ENCODE measurements at places on chromosomes 1 and 21. TPM values are rescaled to one million over a fixed set of nuclear protein-coding genes. Genes with fewer than 3 reads are reported as not detected.

- DNase-seq, result no peak
Measured at GRCh38 chr1:242139442-242139841, 140.5 kb upstream of the MAP1LC3C start.

DNA sequence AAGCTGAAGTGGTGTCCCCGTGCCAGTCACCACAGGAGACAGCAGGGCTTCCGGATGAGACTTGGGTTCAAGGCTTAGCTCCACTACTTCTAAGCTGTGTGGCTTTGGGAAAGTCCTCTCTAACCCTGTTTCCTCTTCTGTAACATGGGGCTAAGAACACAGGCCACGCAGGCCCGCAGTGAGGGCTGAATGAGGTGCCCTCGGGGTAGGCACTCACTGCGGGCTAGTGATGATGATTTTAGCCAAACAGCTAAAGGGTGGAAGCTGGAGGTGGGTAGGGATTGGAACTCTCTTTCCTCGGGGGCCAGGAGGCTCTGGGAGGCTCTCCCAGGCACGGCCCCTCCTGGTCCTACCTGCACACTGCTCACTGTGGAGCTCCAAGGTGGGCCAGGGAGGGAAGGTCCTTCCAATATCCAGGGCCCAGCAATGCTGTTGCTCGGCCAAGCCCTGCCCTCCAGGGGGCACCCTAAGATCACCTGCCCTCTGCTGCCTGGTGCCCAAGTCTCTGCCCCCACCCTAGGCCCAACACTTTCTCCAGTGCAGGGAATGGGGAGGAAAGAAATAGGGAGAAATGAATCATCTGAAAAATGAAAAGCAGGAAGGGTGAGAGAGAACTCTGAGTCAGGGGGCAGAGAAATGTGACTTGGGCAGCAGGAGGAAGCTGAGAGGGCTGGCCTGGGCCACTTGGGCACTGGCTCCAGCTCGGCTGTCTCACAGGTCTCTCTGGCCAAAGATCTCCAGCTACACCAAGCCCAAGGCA is 19.2 kb upstream of the EVA1B start:
- no peak for DNase-seq

DNA sequence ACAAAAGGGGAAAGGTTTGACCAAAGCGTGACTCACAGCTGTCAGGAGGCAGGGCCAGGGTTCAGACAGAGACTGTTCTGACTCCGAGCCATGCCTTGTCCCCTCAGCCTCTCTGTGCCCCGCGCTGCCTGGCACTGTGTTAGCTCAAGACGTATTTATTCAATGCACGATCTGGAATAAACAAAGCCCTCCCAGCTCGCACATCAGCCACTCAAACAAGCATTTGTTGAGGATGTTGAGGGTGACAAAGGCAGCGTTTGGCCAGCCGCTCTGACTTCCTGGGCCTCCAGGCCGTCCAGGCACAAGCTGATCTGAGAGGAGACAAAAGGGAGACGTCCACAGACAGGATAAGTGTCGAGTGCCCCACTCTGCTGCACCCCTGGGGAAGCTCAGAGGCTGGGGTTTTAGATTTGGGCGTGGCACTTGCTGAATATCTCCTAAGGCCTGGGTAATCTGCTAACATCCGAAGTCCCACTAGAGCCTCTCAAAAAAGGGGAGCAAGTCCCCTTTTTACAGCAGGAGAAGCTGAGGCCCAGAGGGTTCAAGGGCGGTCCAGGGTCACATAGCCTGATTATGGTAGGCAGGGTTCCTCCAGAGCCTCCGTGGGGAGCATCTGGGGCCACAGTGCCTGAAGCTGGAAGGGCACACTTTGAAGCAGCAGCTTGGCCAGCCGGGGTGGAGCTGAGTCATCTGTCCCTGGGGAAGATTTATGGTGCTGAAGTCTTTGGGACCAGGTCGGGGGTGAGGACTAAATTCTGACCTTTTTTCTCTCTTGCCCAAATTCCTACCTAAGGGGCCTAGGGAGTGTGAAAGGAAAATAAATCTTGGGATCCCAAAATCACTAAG is 95.9 kb downstream of the SPSB1 start:
- DNase-seq, result no peak

DNA sequence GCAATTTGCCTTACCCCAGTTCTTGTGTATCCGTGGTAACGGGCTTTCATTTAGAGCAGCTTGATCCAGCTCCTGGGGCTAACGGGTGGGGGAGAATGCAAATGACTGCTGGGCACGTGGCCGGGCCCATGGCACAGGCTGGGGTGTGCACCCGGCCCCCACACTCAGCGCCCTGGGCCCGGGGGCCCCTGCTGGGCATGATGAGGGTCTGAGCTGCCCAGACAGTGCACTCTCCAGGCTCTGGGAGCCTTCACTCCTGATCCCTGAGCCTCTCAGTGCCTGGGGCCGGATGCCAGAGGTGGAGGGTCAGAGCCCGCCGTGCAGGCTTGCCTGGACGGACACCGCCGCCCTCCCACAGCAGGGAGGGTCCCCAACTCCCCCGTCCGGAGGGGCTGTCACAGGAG is 20.1 kb upstream of the PEX10 start:
- DNase-seq, result no peak

- no peak for DNase-seq
Measured at GRCh38 chr1:109642626-109643025, 13.3 kb upstream of the GSTM4 start.

The LMX1A gene
- not detected for polyA plus RNA-seq

DNA sequence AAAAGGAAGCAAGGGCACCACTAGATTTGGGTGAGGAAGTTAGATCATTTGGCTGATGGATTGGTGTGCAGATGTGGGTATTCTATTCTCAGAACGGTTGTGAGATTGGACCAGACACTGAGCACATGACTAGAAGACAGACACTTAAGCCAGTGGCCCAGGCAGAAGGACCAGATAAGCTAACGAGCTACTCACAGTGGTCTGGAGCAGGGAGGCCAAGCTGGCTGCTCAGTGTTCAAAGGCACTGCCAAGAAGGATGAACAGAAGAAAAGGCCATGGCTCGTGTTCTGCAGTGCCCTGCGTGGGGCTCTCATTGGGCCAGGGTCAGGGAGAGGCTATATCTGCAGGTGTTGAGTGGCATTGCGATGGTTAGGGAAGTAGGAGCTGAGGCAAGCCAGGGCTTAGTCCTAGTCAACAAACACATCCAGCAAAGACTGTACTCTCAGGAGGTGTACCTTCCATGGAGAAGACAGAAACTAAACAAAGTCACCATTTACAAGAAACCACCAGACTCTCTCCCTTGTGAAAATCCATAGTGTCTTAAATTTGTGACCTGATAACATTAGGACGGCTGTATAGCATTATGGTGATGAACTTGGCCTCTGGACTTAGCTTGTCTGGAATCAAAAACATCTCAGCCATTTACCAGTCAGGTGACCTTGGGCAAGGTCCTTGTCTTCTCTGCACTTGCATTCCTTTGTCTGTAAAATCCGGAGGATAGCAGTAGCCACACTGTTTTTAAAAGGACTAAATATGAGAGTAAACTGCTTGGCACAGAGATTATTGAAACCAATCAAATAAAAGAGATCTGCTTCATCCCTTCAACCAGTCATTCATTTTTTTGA is 274.5 kb downstream of the SIPA1L2 start:
- DNase-seq, result no peak

The SLAMF8 gene
- polyA plus RNA-seq, result 0.52 TPM

GRCh38 chr1:161226759-161227158 is 899 bp downstream of the TOMM40L start:
- no peak for DNase-seq

GRCh38 chr1:247535402-247535801 is 838 bp downstream of the OR2C3 start:
- no peak for DNase-seq

The KRTAP11-1 gene
- not detected for polyA plus RNA-seq

GRCh38 chr1:23216771-23217420 is 406 bp downstream of the HTR1D start:
- DNase-seq, result no peak

The USH2A gene
- polyA plus RNA-seq, result 0.37 TPM

DNA sequence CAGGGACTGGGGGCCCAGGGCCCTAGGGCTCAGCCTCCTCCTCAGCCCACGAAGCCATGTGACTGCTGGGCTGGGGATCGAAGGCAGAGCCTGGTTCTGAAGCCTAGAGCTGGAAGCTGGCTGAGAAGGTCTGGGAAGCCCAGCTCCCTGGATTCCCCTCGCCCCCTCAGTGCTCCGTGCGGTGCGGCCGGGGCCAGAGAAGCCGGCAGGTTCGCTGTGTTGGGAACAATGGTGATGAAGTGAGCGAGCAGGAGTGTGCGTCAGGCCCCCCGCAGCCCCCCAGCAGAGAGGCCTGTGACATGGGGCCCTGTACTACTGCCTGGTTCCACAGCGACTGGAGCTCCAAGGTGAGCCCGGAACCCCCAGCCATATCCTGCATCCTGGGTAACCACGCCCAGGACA is 9.1 kb downstream of the ADAMTSL4 start:
- DNase-seq, result no peak

DNA sequence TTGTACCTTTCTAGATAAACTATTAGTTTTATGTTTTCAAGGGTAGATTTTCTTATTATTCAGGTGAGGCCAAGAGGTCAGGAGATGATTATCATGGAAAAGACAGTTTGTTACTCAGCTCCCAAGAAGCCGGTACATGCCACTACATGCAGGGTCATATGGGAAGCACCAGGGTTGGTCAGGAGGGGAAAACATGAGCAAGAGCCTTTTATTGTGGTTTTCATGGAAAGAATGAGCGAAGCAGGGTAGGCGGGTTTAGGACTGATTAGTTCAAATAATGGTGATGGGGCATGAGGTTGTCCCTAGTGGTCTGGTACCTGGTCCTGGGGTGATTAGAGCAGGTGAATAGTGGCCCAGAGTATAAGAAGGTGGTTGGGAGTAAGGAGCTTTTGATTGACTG is 189.9 kb downstream of the APP start:
- no peak for DNase-seq

The RRP1B gene
- 32.0 TPM for polyA plus RNA-seq

The AGMAT gene
- 31.9 TPM for polyA plus RNA-seq

DNA sequence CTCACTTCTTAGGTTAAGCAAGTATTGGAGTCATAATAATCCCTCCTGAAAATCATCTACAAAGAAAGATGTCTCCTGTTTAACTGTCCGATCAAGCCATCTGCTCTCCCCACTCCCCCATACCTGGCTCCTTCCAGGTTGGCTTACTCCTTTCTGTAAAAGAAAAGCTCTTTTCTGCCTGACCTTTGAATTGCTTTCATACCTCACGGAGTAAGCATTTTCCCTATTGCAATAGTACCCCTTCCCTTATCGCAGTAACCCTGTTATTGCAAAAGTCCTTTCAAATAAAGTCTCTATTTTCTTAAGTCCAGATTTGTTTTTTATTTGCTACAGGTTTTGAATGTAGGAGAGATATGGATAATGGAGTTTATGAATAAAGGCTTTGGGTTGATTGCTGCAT is 150.4 kb downstream of the GRIK1 start:
- no peak for DNase-seq

All from renal pelvis (tissue), 12 donors.